ENCODE measurements at places on chromosomes 6 and 20.

DNA sequence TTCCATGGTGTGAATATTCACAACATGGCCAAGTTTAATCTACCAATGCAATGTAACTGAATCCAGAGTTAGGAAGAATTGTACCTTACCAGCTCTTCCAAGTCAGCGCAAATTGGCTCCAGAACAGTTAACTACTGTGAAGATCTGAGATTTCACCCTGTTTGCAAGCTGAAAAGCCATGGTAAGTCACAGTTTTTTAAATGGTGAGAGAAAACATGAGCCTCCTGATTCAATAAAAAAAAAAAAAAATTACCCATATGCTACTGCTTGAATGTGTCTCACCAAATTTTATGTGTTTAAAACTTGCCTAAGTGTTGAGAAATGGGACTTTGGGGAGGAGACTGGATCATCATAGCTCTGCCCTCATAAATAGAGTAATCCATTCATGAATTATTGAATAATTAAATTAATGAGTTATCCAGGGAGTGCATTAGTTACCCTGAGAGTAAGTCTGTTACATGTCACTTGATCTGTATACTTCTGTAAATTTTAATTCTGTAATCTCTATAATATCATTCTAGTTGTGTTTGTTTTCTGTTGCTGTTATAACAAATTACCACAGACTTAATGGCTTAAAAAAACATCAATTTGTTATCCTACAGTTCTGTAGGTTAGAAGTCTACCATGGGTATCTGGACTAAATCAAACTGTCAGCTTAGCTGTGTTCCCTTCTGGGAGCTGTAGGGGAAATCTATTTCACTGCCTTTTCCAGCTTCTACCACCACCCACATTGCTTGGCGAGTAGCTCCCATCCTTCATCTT is 1355.9 kb downstream of the GRIK2 start:
- DNase-seq = no peak

- DNase-seq = no peak
Measured at GRCh38 chr6:111061508-111061907, 25.8 kb upstream of the SLC16A10 start.

- DNase-seq = no peak
Measured at GRCh38 chr20:20489054-20489453, 121.2 kb downstream of the INSM1 start.

- no peak for DNase-seq
Measured at GRCh38 chr6:160428818-160429619, 80.8 kb downstream of the SLC22A3 start.

DNA sequence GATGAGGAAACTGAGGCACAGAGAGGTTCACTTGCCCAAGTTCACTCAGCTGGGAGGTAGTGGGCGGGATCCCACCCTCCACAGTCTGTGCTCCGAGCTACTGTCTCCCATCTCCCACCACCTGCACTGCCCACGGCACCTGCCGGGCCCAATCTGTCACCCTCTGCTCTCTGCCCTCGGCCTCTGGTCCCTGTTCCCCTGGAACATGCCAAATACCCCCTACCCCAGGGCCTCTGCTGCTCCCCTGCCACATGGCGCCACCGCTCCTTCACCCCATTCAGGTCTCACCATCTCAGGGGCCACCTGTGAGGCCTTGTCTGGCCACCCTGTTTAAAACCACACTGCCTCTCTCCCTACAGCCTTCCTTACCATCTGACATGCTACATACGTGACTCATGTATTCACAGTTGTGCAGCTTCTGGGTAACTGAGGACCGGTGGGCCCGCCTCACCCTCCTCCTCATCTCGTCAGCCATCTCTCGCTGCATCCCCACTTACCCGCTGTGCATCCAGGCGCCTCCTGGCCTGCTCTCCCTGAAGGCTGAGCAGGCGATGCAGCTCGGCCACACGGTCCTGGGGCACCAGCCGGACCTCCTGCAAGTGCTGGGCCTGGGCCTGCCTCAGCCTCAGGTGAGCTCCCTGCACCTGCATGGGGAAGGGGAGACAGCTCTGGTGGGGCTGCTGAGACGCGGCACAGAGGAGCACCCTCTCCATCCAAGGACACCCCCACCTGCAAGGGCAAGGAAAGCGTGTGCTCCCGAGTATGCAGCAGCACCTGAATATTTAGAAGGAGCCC is 50.6 kb downstream of the GINS1 start:
- no peak for DNase-seq

- no peak for DNase-seq
Measured at GRCh38 chr6:142376800-142377496, 75.1 kb downstream of the ADGRG6 start.

DNA sequence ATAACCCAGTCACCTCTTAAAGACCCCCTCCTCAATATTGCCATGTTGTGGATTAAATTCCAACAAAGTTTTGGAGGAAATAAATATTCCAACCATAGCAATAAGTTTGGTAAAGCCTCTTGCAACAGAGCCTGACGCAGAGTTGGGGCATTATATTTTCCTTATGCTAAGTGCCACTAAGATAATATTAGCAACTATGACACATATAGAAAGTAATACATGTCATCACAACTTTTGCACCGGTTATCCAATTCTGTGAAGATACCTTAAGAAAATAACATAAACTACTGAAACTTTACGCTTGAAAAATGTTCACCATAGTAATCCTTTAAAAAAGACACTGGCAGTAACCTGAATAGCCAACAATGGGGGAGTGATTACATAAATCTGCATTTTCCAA is 52.2 kb upstream of the TRERF1 start:
- DNase-seq = no peak

GRCh38 chr6:67717281-67717680 is 917.8 kb upstream of the ADGRB3 start:
- no peak for DNase-seq

- no peak for DNase-seq
Measured at GRCh38 chr6:141752677-141753076, 380.0 kb upstream of the GJE1 start.

DNA sequence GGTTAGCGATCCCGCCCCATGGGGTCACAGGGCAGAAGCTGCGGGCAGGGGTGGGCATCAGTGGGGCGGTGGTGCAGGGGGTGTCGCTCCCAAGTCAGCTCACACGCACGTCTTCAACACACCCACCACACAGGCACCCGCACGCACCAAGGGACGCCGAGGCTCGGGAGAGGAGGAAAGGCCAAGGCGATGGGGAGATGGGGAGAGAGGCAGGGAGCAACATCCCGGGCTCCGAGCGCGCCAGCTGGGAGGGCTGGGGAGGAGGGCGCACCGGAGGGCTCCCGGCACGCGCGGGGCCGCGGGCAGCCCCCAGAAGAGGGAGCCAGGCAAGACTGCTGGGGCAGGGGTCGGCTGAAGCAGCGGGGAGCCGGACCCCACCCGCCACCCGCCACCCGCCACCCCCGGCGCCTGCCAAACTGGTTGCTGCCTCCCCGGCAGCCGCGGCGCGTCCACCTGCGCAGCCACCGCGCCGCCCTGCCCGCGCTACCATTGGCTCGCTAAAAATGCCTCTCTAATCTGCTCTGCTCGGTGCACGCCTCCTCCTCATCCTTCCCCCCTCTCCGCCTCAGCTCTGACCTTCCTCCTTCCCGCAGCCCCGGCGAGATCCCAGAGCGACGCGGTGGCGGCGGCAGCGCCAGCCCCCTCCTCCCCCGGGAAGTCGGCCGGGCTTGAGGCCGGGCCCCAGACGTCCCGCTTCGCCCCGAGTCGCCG is at the start of gene PACSIN1:
Gene PACSIN1 (plus strand): TSS at position 546 of the 711 bp plus-strand sequence. CDS start 60,230 bp downstream, outside the sequence.
- DNase-seq = no peak

- DNase-seq = no peak
Measured at GRCh38 chr6:131688286-131688685, 12.9 kb downstream of the OR2A4 start.

DNA sequence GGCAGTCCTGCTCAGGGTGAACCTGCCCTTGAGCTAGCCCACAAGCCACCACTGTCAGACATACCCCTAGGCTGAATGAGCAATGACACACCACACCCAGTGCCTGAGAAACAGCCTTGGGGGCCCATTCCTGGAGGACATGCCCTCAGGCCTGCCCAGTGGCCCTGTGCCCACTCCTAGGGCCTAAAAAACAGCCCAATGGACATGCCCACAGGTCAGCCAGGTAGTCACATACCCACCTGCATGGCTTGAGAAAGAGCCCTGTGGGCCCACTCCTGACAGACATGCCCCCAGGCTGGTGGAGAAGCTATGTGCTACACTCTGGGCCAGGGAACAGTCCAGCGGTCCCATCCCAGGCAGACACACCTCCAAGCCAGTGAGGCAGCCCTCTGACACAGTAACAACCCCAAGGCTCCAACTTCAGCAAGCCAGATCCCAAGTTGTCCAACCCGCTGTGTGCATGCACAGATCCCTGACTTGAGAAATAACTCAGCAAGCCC is 491.1 kb downstream of the KIF16B start:
- no peak for DNase-seq

- DNase-seq = no peak
Measured at GRCh38 chr6:156174031-156174890, 602.9 kb upstream of the ARID1B start.

DNA sequence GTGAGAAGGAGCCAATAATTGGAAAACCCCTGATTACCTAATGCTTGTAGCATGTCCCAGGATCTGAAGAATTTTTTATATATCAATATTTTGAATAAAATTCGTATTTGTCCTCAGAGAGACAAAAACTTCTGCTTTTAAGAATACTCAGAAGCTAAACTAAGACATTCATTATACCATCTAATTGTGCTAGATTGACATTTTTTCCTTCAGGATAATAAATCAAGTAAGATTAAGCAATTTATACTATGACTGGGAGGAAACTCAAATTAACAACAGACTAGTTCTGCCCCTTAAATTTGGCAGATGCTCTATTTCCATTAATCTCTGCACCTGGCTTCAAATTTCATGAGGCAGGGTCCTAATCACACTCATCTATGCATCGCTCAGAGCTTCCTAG is 291.4 kb downstream of the PLCB1 start:
- DNase-seq = no peak

- no peak for DNase-seq
Measured at GRCh38 chr20:2093159-2093781, 8.4 kb upstream of the STK35 start.

DNA sequence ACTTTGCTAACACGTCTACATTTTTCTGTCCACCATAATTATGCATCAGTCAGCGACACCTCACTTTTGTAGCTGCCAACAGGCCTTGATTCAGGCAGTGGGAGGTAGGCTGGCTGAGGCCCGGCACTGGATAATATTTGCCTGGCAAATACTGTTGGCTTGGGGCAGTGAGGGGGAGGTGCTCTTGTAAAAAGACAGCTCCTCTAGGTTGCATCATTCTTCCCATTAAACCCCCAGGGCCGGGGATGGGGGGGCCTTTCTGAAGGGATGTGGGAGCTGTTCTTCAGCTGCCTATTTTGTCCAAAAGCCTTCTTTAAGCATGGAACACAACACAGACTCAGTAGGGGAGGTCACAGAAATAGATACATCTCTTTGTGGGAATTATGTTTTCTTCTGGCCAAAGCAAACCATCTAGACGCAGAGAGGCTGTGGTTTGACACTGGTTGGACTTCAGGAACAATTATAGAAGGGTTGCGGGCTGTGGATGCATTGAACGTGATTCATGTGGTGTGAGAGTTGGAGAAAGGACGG is 338.3 kb upstream of the NT5E start:
- no peak for DNase-seq

DNA sequence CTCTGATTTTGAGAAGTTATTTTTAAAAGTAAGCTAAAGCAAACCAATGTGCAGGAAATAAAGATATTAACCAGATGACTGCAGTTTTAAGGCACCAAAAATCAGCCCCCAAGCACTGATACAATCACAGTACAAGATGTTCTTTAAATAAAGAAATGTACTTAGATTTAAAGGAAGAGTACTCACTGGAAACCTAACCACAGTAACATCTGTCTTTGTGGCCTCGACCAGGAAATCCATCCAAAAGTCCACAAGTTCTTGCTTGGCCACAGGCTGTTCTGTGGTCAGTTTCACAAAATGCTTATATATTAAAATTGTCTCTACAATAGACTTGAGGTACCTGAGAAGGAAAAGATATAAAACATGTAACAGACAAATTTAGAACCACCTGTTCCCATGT is 105.9 kb upstream of the MAP7 start:
- no peak for DNase-seq

DNA sequence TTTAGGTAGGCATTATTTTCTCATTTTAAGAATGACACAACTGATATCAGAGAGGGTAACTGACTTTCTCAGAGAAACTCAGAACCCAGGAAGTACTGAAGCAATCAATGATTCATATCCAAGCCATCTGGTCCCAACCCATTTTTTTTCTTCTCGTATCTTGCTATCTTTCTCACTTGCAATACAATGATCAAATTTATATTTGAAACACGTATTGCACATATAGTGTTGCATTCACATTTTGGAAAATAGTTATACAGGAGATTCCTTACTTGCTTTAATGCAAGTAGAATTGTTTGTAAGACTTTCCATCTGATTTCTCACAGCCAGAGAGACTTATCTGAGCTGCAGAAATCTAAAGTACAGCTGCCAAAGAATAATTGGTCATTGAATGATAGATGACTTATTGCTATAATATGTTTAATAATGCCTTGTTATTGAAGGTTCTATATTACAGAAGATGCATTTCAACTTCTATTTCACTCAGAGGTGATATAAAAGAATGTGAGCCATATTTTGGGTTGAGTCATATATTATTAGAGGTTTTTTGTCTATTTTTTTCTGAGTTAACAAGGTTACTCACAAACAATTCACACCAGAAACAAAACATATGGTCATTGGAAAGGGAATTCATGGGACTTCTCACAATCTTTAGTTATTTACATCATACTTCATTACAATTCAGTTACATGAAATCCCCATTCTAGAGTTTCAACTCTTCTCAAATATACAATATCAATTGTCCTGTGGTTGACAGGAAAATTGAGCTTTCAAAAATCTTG is 337.5 kb upstream of the CITED2 start:
- DNase-seq = no peak

- no peak for DNase-seq
Measured at GRCh38 chr6:25257686-25258348, 21.4 kb upstream of the CARMIL1 start.

DNA sequence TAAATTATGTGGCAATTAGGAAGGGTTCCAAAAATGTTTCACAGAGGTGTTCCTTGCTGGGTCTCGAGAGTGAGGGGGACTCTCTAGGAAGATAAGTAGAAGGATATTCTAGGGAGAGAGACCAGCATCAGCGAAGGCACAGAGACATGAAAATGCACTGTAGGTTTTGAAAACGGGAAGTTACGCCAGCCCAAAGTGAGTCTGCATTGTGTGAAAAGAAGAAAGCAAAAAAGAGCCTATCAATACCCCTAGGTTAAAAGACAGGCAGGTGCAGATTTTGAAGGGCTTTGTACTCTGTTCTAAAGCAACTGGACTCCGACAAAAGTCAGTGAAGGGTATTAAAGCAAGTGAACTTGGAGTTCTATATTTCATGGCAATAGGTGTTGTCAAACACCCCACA is 25.7 kb upstream of the MRAP2 start:
- no peak for DNase-seq

- DNase-seq = no peak
Measured at GRCh38 chr6:155324172-155324571, 9.9 kb upstream of the TFB1M start.

All from cortex of kidney (tissue), 1 donor.